ENCODE measurements at places on chromosomes 2 and 18. TPM values are rescaled to one million over a fixed set of nuclear protein-coding genes. Genes with fewer than 3 reads are reported as not detected.

DNA sequence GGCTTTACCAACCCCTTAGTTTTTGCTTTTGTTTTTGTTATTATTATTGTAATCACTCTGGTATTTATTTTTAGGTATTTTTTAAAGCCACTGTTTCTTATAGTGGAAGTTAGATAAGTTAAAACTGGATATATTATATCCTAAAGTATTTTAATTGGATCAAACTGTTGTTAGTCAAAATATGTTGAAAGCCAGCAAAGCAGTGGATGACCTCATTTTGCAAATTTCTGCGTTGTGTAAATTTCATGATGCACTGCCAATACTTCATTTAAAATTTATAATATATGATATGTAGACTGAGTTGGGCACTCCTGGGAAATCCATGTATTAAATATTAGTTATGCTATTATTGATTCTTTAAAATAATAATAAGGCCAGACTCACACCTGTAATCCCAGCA, 661.7 kb upstream of the NRXN1 start:
- no peak overlapping the region for H3K4me3 ChIP-seq
- no peaks in the 10 kb centered on the region for H3K36me3 ChIP-seq
- peaks cover 3% of the 10 kb centered on the region for H3K27me3 ChIP-seq
- no peak overlapping the region for H3K27ac ChIP-seq

DNA sequence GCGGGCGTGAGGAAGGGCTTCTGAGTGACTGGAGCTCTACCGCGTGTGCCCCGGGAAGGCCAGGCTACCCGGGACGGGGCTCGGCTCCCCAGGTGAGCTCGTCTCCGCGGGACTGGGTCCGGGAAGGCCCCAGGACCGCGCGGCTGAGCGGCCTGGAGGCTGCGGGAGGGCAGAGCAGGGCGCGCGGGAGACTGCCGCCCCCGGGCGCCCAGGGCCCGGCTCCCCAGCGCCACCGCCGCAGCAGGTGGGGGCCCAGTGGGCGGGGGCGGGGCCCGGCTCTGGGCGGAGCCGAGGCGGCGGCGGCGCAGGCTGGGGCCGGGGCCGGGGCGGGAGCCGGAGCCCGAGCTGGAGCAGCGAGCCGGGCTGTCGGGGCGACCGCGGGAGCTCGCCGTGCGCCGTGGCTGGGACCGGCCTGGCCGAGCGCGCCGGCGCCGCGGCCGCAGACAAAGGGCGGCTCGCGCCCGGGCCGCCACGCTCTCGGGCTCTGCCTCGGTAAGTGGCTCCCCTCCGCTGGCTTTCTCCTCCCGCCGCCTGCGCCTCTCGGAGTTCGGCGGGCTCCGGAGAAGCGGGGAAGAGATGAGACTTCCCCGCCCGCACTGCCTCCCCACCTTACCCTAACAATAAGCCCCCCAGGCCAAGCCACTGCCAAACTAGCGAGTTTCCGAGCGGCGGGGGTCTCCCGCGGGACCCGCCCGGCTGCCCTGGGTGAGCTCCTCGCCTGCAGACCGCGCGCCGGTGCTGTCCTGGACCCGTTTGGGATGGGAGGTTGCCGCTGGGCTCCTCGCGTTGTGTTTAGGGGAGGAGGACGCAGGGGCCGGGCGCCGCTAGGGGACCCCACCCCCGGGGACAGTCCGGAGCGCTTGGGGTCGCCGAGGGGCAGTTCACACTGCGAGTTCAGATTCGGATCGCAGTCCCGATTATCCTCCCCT, at the start of gene MAPK4:
TSS of gene MAPK4 (plus strand) at position 336 of the 929 bp plus-strand sequence. CDS start 103,872 bp downstream, outside the sequence.
- H3K27ac ChIP-seq, result no peak within 1 kb of the TSS
- peaks cover 8% of the 10 kb centered on the region for H3K36me3 ChIP-seq
- peaks cover 6% of the 10 kb centered on the region for H3K4me1 ChIP-seq
- H3K27me3 ChIP-seq, result peaks cover 62% of the 10 kb centered on the region
- peak within 1 kb of the TSS; percentile 72 for H3K4me3 ChIP-seq

DNA sequence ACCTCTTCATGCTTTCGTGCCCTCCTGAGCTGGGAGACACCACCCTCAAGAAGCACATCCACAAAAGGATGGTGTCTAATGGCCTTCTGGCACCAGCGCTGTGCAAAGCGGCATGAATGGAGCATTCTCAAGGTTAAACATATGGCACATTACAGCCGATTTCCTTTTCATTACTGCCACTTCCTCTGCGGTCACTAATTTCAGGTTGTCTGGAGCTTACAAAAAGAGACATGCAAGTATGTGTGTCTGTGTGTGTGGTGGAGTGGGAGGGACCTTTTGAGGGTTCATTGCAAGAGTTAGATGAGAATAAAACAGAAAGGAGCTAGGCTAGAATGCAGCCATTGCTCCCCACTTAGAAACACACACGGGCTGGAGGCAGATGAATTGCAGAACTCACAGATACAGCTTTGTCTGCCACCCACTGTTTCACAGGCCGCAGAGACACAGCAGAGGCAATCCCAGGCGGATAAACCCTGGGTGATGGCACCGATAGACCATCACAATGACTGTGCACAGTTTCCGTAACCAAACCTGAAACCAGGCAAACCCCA, 76.0 kb downstream of the TGIF1 start:
- peak overlapping the region; percentile 12 for H3K27ac ChIP-seq
- peaks cover 7% of the 10 kb centered on the region for H3K27me3 ChIP-seq
- DNase-seq, result no peak
- H3K4me1 ChIP-seq, result peaks cover 16% of the 10 kb centered on the region
- no peak overlapping the region for H3K4me3 ChIP-seq

The RPRM gene
- not detected for total RNA-seq

DNA sequence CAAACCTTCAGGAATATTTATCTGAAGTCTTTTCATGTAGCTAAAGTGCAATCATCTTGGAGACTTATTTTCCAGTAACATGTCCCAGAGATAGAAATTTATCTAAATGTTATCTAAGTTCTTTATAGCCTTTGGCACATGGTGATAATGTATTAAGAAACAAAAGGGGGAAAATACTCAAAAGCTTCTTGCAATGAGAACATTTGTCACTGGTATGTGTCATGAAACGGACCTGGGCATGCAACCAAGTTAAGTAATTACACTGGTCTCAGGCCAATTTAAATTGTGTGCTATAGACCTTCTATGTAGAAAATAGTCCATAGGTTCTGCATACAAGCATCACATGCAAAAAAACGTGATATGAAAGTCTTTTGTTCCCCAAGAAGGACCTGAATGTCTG, 136.2 kb downstream of the SLC8A1 start:
- DNase-seq, result no peak
- H3K4me3 ChIP-seq, result no peak overlapping the region
- peak overlapping the region; percentile 86 for H3K27ac ChIP-seq
- H3K27me3 ChIP-seq, result no peaks in the 10 kb centered on the region

DNA sequence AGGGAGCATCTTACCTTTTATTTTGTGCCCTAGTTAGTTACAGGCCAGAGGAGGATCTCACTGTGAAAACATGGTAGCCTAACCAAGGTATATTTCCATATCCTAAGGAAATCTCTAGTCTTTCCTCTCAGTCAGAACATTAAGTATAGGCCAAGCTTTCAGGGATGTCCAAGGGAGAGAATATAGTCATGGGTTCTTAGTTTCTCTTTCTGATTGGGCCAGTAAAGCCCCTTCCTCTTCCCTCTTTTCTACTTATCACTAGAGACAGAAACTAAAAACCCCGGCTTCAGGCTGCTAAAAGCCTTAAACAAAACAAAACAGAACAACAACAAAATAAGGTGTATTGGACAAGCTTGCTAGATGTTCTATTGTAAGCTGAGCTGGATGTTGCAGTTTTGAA, 44.3 kb upstream of the TNFRSF11A start:
- H3K4me3 ChIP-seq, result no peak overlapping the region
- H3K27ac ChIP-seq, result peak overlapping the region; percentile 78
- peaks cover 34% of the 10 kb centered on the region for H3K4me1 ChIP-seq
- H3K27me3 ChIP-seq, result no peaks in the 10 kb centered on the region
- peaks cover 4% of the 10 kb centered on the region for H3K36me3 ChIP-seq

GRCh38 chr2:79887747-79888374, 375.0 kb downstream of the CTNNA2 start:
- no peaks in the 10 kb centered on the region for H3K36me3 ChIP-seq
- no peak overlapping the region for H3K27ac ChIP-seq
- H3K4me3 ChIP-seq, result no peak overlapping the region
- peaks cover 48% of the 10 kb centered on the region for H3K27me3 ChIP-seq
- H3K4me1 ChIP-seq, result no peaks in the 10 kb centered on the region

- no peak for DNase-seq
- H3K4me1 ChIP-seq, result no peaks in the 10 kb centered on the region
- no peaks in the 10 kb centered on the region for H3K36me3 ChIP-seq
These were observed 57.6 kb downstream of the SDC1 start for GRCh38 chr2:20167356-20167755.

DNA sequence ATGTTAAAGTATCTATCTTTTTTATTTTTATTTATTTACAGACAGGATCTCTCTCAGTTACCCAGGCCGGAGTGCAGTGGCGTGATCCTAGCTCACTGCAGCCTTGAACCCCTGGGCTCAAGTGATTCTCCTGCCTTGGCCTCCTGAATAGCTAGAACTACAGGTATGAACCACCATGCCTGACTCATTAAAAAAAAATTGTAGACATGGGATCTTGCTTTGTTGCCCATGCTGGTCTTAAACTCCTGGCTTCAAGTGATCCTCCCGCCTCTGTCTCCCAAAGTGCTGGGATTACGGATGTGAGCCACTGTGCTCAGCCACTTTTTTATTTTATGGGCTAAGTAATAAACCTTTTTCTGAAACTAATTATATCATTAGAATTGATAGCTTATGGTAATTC, 7.1 kb downstream of the MFSD6 start:
- no peak overlapping the region for H3K27ac ChIP-seq
- DNase-seq, result no peak
- H3K4me3 ChIP-seq, result no peak overlapping the region
- no peaks in the 10 kb centered on the region for H3K27me3 ChIP-seq

GRCh38 chr2:60858897-60859311, 22.5 kb upstream of the REL start:
- no peak for DNase-seq
- H3K27me3 ChIP-seq, result peaks cover 4% of the 10 kb centered on the region
- H3K4me3 ChIP-seq, result no peak overlapping the region
- H3K27ac ChIP-seq, result no peak overlapping the region

The SKA1 gene
- 4.3 TPM for total RNA-seq

- no peak for DNase-seq
- H3K27me3 ChIP-seq, result no peaks in the 10 kb centered on the region
- H3K27ac ChIP-seq, result peak overlapping the region; percentile 24
- H3K4me1 ChIP-seq, result peaks cover 62% of the 10 kb centered on the region
- H3K4me3 ChIP-seq, result no peak overlapping the region
- peaks cover 3% of the 10 kb centered on the region for H3K36me3 ChIP-seq
These were observed 86.0 kb downstream of the TTC32 start for GRCh38 chr2:19815746-19816145.

DNA sequence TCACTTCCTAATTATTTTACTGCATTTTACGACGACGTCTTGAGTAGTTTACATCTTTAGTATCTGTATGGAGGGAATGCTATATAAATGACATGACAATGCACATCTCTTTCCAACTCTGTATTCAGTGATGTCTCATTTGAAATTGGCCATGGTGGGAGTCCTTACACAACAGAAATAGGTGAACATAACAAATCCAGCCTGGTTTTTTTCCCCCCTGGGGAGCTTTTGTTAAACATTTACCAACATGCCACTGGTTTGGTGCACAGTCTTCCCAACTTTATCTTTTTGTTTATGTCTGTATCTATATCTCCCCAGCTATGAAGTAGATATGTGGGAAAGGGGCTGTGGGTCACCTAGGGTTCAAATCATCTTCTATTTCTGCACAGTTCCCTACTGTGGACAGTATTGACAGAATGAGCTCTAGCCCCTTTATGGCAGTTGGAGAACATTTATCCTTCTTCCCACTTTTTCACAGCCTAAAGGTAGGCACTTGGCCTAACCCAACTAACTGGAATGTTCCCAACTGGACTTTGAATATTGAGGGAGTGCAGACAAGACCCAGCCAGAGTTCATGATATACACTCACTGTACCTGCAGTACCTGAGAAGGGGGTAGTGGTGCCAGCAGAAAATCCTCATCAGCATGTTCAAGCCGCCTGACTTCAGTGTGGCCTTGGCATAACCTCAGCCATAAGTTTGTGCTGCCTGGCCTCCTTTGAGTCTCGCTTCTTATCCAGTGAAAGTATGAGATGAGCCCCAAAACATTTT, 5.7 kb upstream of the RTKN start:
- peaks cover 14% of the 10 kb centered on the region for H3K4me1 ChIP-seq
- peaks cover 9% of the 10 kb centered on the region for H3K27me3 ChIP-seq

The SPATA3 gene
- not detected for total RNA-seq

- H3K27ac ChIP-seq, result no peak overlapping the region
- H3K27me3 ChIP-seq, result no peaks in the 10 kb centered on the region
- no peak for DNase-seq
- no peak overlapping the region for H3K4me3 ChIP-seq
- H3K4me1 ChIP-seq, result peaks cover 18% of the 10 kb centered on the region
These were observed 4.9 kb downstream of the RALB start for GRCh38 chr2:120257522-120257921.

DNA sequence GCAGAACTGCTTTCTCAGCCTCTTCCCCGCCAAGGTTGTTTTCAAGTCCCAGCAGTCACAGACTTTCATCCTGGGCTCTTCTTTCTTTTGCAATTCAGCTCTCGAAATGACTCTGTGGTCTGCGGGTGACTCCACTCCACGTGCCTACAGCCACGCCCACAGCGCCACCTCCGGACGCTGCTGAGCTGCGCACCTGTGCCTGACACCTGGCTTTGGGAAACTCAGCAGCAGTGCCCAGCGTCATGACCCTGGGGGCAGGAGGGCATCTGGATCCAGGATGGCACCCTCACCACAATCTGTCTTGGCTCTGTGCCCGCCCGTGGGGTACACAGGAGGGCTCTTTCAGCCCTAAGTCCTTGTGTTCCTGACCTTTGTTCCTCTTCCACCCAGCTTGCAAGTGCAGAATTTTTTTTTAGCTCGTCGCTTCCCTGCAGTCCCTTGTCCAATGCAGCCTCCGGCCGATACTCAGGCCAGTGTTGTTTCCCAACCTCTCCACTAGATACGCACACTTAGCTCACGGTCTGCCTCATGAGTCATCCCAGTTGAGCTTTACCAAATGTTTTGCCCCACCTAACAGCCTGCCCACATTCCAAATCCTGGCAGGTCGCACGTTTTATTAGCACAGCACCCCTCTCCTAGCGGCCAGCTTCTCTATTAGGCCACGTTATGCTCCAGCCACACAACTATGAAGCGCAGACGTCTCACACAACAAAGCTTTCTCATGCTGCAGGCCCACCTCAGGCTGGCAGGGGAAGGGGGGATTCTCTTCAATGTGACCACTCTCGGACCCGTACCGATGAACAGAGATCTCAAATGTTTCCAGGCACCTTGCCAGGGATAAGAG, 6.5 kb upstream of the CAPN10 start:
- peak overlapping the region; percentile 95 for H3K27ac ChIP-seq
- H3K27me3 ChIP-seq, result no peaks in the 10 kb centered on the region
- no peak overlapping the region for H3K4me3 ChIP-seq
- H3K4me1 ChIP-seq, result peaks cover 35% of the 10 kb centered on the region

DNA sequence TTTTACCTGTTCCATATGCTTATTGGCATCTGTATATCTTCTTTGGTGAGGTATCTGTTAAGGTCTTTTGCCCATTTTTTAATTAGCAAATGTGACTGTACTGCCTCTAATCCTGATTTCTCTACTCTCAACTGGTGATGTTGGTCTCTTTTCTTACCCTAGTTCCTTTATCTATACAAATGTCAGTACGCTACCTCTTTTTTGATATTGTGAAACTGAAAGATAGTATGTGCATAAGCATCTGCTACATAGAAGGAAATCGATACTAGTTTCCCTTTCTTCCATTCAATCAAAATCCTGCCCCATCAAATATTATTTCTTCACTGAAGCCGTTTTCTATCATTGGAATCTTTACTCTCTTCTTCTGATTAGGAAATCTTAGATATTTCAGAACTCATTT, 194.9 kb upstream of the SPOPL start:
- no peak for DNase-seq
- H3K4me3 ChIP-seq, result no peak overlapping the region
- no peaks in the 10 kb centered on the region for H3K36me3 ChIP-seq
- H3K27me3 ChIP-seq, result peaks cover 10% of the 10 kb centered on the region
- no peak overlapping the region for H3K27ac ChIP-seq

Data from chondrocyte (in vitro differentiated cells).